Mucosa of descending colon (tissue), 3 donors: ENCODE measurements at places on chromosomes 6 and 20.

GRCh38 chr20:8800089-8800488 is 268.8 kb upstream of the PLCB4 start:
- no peak for DNase-seq

DNA sequence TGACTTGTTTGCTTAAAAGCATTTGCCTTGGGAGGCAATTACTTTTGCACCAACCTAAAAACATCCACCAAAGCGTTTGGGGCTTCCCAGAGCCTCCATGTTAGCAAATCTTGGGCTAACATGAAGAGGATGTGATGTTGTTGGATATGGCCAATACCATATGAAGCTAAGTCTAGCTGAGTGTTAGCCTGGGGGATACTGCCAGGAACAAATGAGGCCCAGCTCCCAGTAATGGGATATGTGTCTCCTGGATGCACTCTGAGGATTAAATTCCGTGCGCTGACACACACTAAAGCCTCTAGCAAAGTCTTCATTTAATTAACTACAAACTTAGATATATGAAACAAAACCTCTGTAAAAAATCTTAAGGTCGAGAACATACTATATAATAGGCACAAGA is 35.3 kb upstream of the HBS1L start:
- no peak for DNase-seq

DNA sequence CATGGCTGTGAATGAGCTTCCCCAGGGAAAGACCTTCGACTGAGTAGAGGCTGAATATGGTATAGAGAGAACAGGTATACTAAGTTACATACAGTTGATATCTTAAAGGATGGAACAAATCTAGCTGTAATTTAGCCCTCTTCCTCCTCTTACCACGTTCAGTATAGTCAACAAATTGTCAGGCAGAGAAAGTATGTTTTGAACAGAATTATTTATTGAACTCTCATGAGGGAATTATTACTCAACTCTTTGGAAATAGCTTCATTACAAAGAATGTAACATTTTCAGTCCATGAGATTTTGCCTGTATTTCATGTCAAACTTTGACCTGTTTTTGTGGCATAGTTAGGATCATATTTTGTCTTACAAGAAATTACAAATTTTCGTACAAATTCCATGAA is 63.0 kb downstream of the SH3BGRL2 start:
- no peak for DNase-seq

GRCh38 chr6:149884215-149884614 is 13.7 kb downstream of the RAET1E start:
- no peak for DNase-seq

DNA sequence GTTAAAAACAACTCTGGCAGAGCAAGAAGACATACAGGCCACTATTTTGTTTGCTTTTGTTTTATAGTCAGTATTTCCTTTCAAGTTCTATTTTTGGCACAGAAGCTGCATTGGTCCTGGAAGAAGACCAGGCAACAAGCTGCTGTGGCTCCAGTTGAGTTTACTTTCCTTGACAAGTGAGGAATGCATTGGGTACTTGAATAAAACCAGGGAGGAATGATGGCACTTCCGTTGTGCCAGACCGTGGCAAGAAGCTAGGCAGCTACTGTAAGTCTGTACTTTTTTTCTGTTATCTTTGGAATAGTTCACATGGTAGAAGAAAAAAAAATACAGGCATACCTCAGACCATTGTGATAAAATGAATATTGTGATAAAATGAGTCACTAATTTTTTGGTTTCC is 66.3 kb downstream of the NCOA3 start:
- no peak for DNase-seq

GRCh38 chr6:163355426-163355991 is 59.0 kb upstream of the QKI start:
- DNase-seq, result no peak

- DNase-seq, result peak; percentile 90
Observed at GRCh38 chr6:149316740-149317643, 520 bp upstream of the TAB2 start.

DNA sequence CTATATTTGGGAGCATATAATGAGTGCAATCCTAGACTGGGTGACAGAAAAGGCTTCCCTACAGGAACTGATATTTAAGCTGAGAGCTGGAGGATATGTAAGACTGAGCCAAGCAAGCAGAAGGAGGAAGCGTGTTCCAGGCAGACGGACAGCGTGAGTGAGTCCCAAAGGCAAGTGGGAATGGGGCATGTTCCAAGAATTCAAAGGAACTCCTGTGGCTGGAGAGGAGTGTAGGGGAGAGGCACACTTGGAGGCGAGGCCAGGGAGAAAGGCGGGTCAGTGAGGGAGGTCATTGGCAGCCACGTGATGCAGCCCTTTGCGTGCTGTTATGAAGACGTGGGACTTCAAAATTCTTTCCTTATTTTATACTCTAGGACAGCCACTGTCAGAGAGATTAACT is 27.9 kb upstream of the SGK1 start:
- no peak for DNase-seq

DNA sequence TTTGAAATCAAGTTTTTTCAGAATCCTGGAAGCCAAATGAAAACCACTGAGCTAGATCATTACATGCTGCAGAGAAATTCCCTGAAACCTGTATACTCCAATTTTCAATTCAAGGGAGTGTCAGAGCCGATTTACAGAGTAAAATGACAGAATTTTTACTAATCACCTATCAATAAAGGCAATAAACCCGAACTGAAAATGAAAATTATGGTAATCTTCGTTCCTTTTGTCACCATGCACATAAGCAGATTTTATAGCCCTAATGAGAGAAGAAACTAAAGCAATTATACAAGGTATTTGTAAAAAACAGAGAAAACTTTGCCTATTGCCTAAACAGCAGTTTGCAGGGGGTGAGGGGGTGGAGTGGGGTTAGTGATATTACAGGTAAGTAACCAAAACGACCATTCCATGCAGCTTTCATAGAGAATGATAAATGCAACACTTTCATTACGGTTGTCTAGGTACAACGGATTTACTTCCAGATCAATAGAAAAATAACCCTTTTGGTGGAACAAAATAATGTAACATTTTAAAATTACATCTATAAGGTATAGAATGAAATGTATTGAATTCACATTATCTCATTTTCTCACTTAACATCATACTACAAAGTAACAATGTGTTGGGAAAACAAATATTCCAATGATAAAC is 115.2 kb upstream of the BEND6 start:
- DNase-seq, result no peak

- DNase-seq, result no peak
Observed at GRCh38 chr6:82030301-82030700, 217.2 kb downstream of the IBTK start.

DNA sequence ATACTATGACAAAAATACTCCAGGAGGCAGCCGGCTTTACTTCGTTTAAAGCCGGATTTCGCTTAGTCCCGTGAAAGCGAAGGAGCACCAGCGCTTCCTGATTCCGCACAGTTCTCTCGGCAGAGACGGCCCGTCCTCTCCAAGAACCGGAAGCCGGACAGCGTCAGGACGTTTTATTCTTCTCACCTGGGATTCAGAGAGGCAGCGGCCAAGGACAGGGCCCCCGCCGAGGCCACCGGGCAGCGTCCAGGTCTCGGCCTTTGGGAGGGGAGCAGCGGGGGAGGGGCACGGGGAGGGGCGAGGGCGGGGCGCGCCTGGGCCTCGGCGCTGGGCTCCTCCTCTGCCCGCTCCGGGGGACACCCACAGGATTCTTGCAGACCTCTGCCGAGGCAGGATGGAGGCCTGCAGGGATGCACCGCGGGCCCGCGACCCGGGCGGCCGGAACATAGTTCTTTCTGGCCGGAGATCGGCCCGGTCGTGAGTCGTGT is 2.8 kb upstream of the DIDO1 start:
- peak; percentile 84 for DNase-seq

DNA sequence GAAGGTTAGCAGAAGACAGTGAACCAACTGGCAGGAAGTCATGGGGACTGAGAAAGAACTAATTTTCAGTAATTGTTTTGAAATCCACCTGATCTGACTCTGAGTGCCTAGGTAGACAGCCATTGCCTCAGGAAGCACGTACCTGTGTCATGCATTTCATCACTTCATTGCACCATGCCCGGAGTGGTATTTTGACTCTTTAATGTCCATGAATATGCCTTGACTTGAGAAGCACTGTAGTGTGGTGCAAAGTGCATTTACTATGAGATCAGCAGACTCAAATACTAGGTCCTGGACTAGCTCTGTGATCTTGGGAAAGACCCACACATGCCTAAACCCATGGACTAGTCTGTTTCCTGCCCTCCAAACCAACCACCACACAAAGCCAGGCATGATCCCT is 370.9 kb upstream of the MARCKS start:
- no peak for DNase-seq

- peak; percentile 89 for DNase-seq
Observed at GRCh38 chr20:40414843-40415615, 274.0 kb downstream of the MAFB start.

- DNase-seq, result no peak
Observed at GRCh38 chr6:52305411-52305810, 20.9 kb upstream of the MCM3 start.

- no peak for DNase-seq
Observed at GRCh38 chr6:20279608-20280287, 67.5 kb upstream of the MBOAT1 start.

GRCh38 chr6:154298297-154298696 is 58.3 kb downstream of the IPCEF1 start:
- no peak for DNase-seq

DNA sequence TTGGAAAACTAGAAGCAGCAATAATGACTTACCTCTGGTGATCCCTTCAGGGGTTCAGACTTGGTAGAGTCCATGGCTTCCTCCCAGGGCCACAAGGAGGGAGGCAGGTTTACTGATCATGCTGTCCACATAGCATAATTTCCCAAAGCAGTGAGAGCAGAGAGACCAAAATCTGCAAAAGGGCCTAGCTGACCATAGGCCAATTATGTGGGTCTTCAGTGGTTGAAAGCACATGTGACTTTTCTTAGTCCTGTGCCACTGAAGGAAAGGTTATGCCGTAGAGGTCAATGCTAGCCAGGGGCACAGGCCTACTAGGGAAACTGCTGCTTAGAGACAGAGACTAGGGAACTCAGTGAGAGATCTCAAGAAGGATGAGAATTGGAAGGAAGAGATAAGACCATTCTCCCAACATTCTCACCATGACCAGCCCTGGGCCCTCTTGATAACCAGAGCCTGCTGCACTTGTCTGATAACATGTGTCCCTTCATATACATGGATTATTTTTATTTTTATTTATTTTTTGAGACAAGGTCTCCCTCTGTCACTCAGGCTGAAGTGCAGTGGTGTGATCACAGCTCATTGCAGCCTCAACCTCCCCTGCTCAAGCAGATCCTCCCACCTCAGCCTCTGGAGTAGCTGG is 2.0 kb upstream of the GTPBP2 start:
- DNase-seq, result no peak

DNA sequence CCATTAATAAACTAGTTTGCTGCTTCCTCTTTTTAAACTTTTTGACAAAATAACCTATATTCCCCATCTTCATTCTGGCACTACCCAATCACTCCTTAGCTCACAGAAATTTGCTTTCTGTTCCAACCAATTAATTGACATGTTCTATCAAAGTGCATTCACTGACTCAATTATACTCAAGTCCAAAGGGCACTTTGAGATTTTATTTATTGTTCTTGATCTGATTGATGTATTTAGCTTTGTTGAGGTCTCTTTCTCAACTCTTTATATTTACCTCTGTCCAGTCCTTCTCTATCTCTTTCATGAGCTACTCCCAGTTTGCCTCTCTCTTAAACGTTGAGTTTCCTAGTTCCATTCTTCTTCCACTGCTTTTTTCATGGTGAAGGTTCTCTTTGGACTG is 104.4 kb upstream of the TENT5A start:
- no peak for DNase-seq

GRCh38 chr6:2237001-2237400 is 8.4 kb downstream of the GMDS start:
- DNase-seq, result no peak

GRCh38 chr20:31709939-31710338 is 12.7 kb downstream of the BCL2L1 start:
- no peak for DNase-seq

DNA sequence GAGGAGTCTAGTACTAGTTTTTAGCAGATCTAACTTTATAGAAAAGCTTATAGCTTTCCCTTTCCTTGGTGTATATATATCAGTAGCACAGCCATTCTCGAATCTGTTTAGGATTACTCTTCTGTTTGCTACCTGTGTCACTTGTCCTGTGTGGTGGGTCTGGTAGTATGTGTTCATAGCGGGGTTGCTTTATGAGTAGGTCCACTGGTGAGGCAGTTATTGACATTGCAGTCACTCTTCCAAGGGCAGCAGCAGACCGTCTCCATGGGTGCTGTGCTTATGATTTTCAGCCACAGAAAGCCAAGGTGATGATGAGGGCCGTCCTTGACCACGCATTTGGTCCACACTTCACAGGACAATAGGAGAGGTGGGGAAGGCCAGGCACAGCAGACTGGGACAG is 171.5 kb downstream of the CDKAL1 start:
- no peak for DNase-seq

DNA sequence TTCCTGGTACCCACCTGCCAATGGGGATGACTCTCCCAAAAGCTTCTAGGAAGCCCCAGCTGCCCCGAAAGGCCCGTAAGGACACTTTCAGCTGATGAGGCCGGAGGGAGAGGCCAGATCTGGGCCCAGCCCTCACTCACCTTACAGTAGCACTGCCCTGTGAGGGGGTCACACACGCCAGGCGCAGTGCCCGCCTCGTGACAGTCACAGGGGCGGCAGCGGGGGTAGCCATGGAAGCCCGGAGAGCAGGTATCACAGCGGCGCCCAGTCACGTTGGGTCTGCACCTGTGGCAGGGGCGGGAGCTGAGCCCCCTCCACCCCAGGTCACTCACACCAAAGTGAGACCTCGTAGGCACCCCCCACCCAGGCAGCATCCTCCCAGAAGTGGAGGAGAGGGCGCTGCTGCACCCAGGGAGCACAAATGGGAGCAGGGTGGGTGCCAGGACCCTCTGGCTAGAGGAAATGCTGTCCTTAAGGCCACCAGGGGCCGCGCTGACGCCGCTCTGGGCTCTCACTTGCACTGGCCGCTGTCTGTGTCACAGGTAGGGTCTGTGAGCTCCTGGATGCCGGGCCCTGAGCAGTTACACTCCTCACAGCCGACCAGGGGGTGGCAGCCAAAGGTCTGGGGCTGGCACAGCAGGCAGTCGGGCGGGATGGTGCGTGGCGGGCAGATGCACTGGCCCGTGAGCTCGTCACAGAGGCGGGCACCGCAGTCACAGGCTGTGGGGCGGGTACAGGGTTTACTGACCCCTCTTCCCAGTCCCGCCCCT is 25.1 kb downstream of the ADRM1 start:
- DNase-seq, result no peak

DNA sequence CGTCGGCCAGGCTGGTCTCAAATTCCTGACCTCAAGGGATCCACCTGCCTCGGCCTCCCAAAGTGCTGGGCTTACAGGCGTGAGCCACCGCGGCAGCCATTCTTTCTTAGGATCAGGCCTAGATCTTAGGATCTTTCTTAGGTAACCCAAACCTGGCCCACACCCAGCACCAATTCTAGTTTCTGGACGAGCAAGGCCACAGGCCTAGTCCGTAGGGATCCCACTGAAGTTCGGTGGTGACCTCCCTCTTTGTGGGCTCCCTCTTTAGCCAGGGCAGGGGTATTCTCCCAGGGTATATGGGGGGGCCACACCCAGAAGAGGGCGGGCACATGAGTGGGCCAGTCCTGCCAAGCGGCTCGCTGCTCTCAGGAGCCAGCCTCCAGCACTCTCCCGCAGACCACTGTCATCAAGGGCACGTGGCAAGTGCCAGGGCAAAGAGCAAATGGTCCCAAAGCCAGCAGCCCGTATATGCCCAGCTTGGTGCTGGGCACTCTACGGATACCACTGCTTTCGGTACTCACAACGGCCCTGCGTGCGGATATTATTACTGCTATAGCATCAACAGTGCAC is 6.5 kb downstream of the PXDC1 start:
- DNase-seq, result no peak
